NCI-H1417 (cell line): ENCODE measurements at places on chromosomes 1 and 21.

GRCh38 chr1:230768903-230769570 is 21.8 kb downstream of the CAPN9 start:
- DNase-seq = no peak

DNA sequence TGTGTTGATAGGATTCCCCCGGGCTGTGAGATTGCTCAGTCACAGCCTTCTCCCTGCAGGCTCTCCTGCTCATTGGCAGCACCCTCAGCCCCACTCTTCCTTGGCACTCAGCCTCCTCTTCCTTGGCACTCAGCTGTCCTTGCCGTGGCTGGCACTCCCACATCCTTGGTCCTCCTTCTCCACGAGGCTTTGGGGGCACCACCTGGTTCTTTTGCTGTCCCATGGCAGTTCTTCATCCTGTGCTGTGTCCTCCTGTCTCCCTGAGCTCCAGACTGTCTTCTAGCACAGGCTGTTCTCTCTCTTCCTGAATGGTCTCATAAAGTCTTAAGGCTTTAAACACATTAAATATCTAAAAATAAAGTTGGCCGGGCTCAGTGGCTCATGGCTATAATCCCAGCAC is 27.0 kb downstream of the PKNOX1 start:
- no peak for DNase-seq

DNA sequence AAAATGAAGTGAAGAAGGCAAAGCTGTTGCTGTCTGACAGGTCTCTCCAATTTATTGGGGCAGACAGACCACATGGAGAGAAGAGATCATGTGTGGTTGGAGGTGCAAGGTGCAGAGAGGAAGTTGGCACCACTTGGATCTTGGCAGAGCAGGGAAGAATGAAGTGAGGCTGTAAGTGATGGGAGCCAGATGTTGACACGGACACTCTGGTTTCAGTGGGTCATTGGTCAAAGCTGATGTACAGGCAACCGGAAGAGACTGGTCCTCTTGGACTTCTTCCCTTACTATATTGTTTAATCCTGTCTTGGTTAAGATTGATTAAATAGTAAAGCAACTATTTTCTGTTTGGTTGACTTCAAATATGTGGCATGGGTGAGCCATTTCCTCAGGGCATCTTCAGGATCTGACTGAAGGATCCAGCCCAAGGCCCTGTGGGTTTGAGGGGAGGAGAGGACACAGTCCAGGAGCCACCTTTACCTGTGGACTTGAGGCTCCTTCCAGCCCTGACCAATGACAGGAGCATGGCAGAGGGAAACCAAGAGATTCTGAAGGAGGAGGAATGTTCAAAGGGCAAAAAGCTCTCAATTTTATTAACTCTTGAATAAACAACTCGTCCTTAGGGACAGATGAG is 49.4 kb downstream of the NENF start:
- DNase-seq = no peak

DNA sequence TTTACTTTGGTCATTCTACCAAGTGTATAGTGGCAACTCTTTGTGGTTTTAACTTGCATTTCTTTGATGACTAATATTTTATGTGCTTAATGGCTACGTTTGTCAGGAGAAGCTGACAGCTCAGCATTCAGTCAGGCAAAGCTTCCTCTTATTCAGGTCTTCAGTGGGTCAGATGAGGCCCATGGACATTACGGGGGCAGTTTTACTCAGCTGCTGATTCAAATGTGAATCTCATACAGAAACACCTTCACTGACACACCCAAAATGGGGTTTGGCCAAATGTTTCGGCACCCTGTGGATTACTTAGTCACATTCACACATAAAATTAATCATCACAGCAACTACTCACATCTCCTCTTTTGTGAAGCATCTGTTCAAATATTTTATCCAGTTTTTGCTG is 104.9 kb upstream of the PLD5 start:
- no peak for DNase-seq

- DNase-seq = no peak
These were observed 40.8 kb downstream of the NTPCR start for GRCh38 chr1:232991238-232991637.

GRCh38 chr1:172343240-172344160 is 77.0 kb upstream of the C1orf105 start:
- DNase-seq = no peak

- DNase-seq = peak; percentile 35
These were observed 152.7 kb downstream of the CASZ1 start for GRCh38 chr1:10643607-10644306.

GRCh38 chr21:44420416-44421205 is 34.7 kb upstream of the LRRC3 start:
- no peak for DNase-seq

DNA sequence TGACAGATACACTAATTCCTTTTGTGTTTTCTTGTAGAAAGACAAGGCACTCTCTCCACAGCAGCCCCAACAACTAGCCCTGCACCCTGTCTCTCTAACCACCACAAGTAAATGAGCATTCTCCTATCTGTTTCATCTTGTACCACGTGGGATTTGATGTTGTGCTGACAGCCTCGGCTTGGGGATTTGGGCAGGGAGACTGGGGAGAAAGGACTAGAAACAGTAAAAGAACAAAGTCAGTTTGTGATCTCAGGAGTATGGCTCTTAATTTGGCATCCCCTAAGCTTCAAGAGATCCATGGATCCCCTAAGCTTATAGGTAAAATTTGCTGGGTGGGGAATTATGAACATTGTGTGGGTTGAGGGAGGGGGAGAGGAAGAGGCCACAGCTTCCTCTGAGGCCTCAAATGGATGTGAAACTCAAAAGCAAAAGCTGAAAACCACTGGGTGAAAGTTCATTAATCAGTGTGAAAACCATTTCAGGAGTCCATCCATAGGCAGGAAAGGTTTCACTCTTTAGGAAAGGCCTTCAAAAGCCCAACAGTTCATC is 3.1 kb downstream of the C1orf162 start:
- no peak for DNase-seq

DNA sequence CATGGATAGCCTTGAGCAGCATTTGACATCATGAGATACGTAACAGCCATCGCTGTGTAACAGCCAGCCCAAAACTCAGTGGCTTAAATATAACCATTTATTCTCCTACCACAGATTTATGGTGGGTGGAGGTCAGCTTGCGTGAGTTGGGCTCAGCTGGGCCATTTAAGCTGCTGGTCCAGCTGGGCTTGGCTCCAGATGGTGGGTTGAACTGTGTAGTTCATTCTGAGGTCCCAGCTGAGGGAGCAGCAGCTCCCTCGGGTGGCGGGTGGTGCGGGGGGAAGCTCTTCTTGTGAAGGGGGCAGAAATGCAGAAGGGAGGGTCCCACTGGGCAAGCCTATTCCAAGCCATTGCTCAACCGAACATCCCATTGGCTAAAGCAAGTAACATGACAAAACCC is 75.9 kb downstream of the IGSF21 start:
- DNase-seq = no peak

DNA sequence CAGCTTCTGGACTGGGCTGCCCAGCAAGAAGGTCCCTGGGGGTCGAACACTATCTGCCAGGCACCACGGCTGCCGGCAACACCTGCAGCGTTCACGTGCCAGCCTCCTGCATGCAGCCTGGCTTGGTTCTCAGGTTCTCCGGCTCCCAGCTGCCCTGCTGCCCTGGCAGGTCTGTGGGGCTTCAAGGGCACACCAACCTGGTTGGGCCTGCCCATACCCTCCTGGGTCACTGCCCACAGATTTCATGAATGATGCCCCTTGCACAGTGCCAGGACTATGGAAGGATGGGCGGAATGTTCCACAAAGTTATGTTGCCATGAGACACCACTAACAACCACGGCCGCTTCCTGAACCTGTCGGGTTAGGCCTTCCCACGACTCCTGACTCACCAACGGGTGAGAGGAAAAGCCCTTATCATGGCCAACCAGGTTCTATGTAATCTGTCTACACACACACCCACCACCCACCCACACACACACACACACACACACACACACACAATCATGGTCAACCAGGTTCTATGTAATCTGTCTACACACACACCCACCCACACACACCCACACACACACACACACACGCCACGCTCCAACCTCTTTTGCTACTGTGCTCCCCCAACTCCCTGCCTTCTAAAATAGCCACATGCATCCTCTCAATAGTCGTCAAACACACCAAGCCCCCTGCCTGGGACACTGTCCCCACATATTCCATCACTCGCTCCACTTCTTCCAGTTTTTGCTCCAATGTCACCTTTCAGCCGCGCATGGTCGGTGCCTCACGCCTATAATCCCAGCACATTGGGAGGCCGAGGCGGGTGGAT is 32.2 kb downstream of the HSPG2 start:
- DNase-seq = no peak

- DNase-seq = no peak
These were observed 44.3 kb downstream of the ARHGAP29 start for GRCh38 chr1:94193128-94193527.

GRCh38 chr1:56774067-56774609 is 45.1 kb downstream of the FYB2 start:
- DNase-seq = no peak

DNA sequence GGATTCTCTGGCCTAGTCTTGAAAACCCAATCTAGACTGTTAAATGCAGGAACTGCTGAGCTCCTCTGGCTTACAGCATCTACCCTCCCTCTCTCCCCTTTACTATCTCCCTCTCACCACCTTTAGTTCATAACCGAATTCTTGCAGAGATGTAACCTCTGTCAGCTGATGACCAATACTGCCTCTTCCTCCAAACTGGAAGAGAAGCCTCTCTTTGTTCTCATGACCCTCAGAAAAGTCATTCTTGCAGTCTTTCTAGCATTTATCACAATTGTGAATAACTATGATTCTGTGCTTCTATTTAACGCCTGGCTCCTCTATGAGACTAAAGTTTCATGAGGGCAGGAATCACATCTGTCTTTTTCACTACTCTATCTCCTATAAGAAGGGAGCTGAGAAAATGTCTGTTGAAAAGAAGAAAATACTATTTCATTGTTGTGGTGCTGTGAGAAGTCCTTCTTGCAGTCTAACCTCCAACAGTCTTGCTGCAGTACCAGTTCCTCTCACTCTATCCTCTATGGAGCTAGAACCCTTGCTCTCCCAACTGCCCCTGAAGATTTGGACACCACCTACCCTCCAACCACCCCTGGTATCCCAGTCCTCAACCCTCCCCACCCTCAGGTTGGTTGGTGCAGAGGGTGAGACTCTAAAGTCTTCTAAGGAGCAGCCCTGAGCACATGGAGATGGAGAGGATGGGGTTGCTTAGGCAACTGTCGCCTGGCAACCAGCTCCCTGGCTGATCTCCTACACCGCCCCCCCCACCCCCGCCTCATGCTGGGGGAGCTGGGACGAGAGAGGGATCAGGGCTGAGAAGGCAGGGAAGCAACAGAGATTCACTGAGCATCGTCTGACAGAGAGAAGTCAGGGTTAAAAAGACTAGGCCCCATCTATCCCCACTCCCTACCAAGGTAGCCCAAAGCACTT is 13.9 kb downstream of the MEF2D start:
- DNase-seq = peak; percentile 60

DNA sequence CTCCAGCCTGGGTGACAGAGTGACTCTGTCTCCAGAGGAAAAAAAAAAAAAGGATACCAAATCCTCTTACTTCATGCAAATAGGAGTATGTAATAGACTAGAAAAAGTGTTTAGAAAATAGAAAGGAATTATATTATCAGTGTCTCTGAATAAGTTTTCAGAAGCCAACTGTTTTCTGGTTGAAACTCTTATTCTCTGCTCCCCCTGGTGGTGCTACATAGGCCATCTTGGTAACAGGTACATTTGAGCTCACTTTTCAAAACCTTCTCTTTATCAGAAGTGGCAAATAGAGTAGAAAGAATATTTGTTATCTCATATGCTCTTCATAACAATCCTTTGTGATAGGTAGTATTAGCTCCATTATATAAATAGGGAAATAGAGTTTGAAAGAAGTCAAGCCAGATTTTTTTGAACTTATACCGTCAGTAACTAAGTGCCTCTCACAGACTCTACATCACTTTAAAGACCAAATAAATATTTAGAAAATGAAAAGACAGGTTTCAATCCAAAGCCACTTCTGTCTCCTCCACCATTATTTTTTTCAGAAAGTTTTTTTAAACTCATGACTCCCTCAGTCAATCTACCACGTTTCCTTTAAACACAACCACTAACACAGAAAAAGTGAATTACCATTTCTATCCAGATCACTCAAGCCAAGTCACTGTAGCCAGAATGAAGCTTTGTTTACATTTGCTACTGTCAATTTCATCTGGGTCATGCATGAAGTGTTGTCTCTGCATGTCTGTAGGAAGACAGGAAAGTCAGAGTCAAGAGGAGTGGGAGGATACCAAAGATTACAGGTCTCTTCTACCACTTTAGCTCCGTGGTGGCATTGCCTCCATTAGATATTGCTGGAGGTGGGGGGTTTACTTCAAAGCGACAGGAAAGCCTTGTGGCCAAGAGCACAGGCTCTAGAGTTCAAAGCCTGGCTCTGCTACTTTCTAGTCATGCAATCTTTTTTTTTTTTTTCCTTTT is 45.6 kb downstream of the IL23R start:
- DNase-seq = peak; percentile 54

- no peak for DNase-seq
These were observed 13.3 kb upstream of the ADORA1 start for GRCh38 chr1:203114202-203114601.

DNA sequence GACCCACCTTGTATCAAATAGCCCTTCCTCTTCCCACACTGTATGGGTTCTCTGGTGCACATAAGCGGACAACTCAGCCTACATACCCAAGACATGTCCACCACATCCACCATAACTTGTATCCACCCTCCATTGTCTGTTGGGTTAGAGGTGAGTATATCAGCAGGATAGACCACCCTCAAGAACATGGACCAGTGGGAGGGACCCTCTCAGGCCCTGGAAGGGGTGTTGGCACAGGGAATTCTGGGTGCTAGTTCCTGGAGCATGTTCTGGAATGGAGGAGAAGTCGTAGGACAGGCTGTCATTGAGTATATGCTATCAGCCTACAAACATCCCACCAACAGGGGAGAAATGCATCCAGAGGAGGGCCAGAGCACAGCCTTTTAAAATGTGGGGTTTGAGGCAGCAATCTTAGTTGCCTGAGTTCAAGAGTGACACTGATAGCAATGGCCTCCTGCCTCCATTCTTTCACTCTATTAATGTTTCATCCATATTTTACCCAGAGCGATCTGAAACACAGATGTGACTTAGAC is 7.5 kb downstream of the CD55 start:
- no peak for DNase-seq

DNA sequence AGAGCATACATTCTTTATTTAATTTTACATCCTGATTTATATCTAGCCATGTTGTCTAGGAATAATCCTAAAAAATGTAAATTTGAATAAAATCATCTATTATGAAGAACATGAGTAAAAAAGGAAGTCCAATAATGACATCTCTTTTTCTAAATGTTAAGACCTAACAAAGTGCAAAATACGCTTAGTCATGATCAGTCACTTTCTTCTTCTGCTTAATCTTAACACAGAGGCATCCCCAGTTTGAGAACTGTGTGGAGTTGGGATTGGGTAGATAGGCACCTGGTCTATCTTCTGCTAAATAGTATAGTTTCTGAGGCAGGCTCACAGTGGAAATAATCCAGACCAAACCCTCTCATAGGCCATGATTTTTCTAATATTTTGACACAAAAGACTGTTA is 311.7 kb upstream of the LRRC7 start:
- no peak for DNase-seq

GRCh38 chr1:157992031-157992832 is 1.2 kb upstream of the KIRREL1 start:
- peak; percentile 82 for DNase-seq
